ENCODE measurements at places on chromosomes 7 and 10.
A peak's percentile ranks its signal among the peaks of the same experiment; 100 is the strongest.

GRCh38 chr7:92228100-92228499 is 17.6 kb downstream of the KRIT1 start:
- DNase-seq, result no peak

GRCh38 chr10:119724593-119725516 is 995 bp upstream of the INPP5F start:
- no peak for DNase-seq

- peak; percentile 3 for DNase-seq
These were observed 88.3 kb downstream of the CABCOCO1 start for GRCh38 chr10:61750943-61751471.

GRCh38 chr7:25009257-25009656 is 29.3 kb upstream of the OSBPL3 start:
- no peak for DNase-seq

- DNase-seq, result peak; percentile 22
These were observed 6.5 kb upstream of the SNX10 start for GRCh38 chr7:26284995-26285632.

- no peak for DNase-seq
These were observed 507.9 kb upstream of the NRG3 start for GRCh38 chr10:81367132-81367531.

GRCh38 chr7:29920491-29920890 is 69.1 kb downstream of the SCRN1 start:
- DNase-seq, result no peak

- DNase-seq, result no peak
These were observed 4.3 kb upstream of the NSUN5 start for GRCh38 chr7:73312831-73313520.

DNA sequence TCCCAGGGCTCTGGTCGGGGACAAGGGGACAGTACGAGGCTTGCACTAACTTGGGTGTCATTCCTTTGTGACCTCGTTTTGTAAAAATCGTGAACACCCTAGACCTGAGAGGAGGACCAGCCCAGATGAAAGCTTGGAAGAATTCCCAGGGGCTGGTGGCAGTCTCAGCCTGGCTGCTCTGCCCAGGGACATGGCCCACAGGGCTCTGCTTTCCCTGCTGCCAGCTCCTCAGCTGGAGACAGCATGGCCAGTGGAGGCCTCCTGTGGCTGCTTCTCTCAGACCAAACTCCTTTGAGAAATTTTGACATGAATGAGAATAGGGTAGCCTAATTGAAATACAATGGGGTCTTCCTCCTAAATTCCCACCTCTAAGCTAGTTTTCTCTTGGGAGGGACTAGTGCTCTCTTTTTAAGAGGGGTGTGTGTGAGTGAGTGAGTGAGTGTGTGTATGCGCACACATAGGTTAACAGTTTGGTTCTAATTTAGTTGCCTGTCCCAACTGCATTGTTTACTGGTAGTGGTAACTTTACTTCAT is 140.3 kb upstream of the EFCAB10 start:
- DNase-seq, result no peak

GRCh38 chr10:130179640-130180039 is 43.4 kb downstream of the GLRX3 start:
- peak; percentile 3 for DNase-seq

GRCh38 chr7:134589491-134589941 is 40.6 kb downstream of the AKR1B15 start:
- no peak for DNase-seq

- no peak for DNase-seq
These were observed 29.3 kb upstream of the NUB1 start for GRCh38 chr7:151312356-151312755.

- peak; percentile 12 for DNase-seq
These were observed 30.4 kb downstream of the LYZL1 start for GRCh38 chr10:29319205-29319781.

- no peak for DNase-seq
These were observed 21.9 kb downstream of the EIF3B start for GRCh38 chr7:2376351-2377154.

GRCh38 chr7:155743177-155743576 is 69.1 kb downstream of the SHH start:
- DNase-seq, result no peak

GRCh38 chr10:101095550-101096213 is 33.9 kb downstream of the KAZALD1 start:
- peak; percentile 50 for DNase-seq

- no peak for DNase-seq
These were observed 177.6 kb downstream of the DIP2C start for GRCh38 chr10:511849-512191.

GRCh38 chr7:150451097-150451793 is 815 bp downstream of the GIMAP8 start:
- DNase-seq, result no peak

GRCh38 chr7:90857603-90858002 is 261.5 kb downstream of the CDK14 start:
- no peak for DNase-seq

DNA sequence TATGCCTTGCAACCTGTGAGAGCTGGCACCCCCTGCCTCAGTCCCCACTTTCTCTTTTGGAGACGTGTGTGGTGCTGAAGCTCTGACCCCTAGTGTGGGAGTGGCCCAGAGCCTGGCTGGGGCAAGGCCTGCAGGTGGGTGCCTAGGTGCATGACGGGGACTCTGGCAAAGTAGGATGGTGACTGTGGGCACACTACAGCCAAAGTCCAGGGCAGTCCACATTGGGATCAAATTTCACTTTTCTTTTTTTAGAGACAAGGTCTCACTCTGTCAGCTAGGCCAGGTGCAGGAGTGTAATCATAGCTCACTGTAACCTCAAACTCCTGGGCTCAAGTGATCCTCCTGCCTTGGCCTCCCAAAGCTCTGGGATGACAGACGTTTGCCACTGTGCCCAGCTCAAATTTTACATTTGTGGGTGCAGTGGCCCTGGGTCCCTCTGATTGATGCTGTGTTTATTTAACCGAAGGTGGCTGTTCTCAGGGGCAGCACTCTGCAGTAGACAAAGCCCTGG is 52.3 kb downstream of the NEURL1 start:
- no peak for DNase-seq
